Bronchial epithelial cell (primary cell): ENCODE measurements at places on chromosomes 7 and 10.

GRCh38 chr10:124122211-124122610, 28.8 kb upstream of the CHST15 start:
- no peak for DNase-seq

- DNase-seq: peak; percentile 39
Observed at GRCh38 chr7:73565675-73566340, 8.3 kb upstream of the BCL7B start.

DNA sequence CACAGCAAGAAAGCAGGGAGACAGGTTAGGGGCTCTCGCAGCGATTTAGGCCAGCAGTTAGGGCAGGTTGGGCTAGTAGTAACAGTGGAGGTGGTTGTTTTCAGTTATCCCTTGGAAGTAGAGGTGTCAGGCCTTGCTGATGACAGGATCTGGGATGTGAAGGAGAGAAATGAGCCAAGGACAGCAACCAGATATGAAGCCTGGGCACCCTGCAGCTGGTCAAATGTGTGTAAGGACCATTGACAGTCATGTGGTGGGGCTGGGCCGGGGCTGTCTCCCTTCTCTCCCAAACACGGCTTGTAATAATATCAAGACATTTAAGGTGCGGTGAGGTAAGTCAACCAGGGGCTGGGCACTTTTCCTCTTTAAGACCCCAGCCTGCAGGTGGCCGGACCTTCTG, 112.5 kb upstream of the IGFBP3 start:
- DNase-seq: no peak

DNA sequence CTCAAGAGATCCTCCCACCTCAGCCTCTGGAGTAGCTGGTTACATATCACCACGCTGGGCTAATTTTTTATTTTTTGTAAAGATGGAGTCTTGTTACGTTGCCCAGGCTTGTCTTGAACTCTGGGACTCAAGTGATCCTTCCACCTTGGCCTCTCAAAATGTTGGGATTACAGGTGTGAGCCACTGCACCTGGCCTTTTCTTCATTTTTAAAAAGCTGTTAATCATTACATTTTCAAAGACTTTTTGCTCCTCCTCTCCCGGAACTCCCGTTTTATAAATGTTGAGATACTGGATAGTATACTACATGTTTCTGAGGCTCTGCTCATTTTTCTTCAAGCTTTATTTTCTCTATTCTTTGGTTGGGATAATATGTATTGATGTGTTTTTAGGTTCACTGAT, 16.4 kb downstream of the AOAH start:
- DNase-seq: peak; percentile 24

DNA sequence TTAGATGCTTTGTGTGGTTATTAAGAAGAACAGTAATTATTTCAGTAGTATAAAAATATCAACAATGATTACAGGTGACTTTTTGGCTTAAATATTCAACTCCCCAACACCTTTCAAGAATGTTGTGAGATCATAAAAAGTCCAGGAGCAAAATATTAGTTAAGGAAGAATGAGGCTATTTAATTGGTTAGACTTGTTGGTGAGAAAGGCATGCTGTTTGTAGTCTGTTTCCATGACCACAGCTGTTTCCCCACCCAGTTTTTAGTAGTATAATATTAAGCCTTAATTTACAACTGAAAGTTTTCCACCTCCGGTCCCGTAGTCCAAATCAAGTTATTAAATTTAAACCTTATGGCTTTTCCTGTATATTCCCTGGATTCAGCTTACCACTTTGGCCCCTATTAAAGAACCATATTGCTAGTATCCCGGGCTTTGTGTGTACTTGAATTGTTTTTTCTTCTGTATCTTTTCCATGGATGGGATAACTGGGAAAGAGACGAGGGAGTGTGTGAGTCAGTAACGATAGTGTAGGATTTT, 133.3 kb downstream of the CELF2 start:
- DNase-seq: no peak

- no peak for DNase-seq
Observed at GRCh38 chr7:8169171-8169570, 92.8 kb downstream of the ICA1 start.

- DNase-seq: peak; percentile 27
Observed at GRCh38 chr10:43399320-43400310, 9.4 kb downstream of the HNRNPF start.

DNA sequence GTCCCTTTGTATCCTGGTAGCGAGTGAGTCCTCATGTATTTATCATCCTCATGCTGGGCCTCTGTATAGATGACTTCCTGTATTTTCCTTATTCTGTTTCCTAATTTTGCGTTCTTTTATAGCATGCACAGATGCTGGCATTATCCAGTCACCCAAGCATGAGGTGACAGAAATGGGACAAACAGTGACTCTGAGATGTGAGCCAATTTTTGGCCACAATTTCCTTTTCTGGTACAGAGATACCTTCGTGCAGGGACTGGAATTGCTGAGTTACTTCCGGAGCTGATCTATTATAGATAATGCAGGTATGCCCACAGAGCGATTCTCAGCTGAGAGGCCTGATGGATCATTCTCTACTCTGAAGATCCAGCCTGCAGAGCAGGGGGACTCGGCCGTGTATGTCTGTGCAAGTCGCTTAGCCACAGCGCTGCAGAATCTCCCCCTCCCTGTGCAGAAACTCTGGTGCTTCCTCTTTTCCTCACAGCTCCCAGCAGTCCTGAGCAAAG, 183.1 kb upstream of the PRSS58 start:
- no peak for DNase-seq

DNA sequence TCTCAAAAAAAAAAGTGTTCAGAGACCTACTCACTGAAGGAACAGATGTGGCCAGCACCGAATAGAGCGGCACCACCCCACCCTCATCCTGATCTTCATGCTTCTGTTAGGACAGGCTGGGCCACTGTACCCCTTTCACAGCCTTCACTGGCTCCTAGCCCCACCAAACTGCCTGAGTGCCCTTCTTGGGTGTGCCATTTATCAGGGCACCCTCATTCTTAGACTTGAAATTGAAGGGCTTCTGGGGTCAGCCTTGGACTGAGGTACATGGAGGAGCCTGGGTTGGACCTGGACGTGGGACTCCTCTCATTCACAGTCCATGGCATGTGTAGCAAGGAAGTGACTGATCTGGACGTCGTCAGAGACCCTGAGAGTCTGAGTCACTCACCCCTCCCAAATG, 190.3 kb downstream of the COBL start:
- DNase-seq: no peak

- peak; percentile 91 for DNase-seq
Observed at GRCh38 chr10:72097448-72098300, 9.3 kb upstream of the SPOCK2 start.

DNA sequence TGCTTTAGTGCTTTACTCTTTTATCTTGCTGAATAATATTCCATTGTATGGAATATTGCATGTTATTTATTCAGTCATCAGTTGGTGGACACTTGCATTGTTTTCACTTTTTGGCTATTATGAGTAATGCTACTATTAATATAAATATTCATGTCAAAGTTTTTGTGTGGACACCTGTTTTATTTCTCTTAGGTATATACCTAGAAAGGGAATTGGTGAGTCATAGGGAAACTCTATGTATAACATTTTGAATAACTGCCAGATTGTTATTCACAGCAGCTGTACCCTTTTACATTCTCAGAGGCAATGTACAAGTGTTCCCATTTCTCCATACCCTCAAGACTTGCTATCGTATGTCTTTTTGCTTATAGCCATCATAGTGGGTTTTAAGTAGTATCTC, 268.7 kb downstream of the SEMA3A start:
- peak; percentile 78 for DNase-seq

- peak; percentile 98 for DNase-seq
Observed at GRCh38 chr10:5484205-5484604, 15.2 kb downstream of the CALML5 start.

GRCh38 chr7:38280707-38281106, 7.3 kb upstream of the TARP start:
- no peak for DNase-seq

GRCh38 chr10:44575601-44576380, 190.9 kb upstream of the CXCL12 start:
- no peak for DNase-seq

GRCh38 chr7:105820363-105821066, 55.9 kb downstream of the ATXN7L1 start:
- no peak for DNase-seq

- DNase-seq: peak; percentile 28
Observed at GRCh38 chr7:96224685-96225084, 97.2 kb downstream of the SLC25A13 start.

- peak; percentile 59 for DNase-seq
Observed at GRCh38 chr10:102767428-102768160, 23.8 kb downstream of the WBP1L start.

DNA sequence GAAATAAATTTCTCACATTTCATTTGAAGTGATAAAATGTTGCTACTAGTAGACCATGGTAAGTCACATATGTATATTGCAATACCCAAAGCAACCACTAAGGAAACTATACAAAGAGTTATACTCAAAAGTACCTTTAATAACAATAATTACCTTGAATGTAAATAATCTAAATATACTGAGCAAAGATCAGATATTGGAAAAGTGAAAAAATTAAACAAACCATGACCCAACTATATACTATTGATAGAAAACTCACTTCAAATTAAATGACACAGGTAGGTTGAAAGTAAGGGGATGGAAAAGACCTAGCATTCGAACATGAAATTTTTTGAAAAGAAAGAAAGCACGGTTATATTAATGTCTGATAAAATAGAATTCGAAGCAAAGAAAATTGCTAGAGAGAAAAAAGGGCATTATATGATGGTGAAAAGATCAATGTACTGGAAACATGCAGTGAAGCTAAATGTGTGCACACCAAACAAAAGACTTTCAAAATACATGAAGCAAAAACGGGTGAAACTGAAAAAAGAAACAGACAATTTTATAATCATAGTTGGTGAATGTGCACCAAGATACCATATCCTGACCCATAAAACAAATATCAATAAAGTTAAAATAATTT, 29.1 kb downstream of the TFPI2 start:
- DNase-seq: no peak

GRCh38 chr10:17423632-17424186, 30.7 kb downstream of the ST8SIA6 start:
- DNase-seq: no peak

GRCh38 chr10:84991301-84991700, 662.9 kb downstream of the CCSER2 start:
- no peak for DNase-seq

DNA sequence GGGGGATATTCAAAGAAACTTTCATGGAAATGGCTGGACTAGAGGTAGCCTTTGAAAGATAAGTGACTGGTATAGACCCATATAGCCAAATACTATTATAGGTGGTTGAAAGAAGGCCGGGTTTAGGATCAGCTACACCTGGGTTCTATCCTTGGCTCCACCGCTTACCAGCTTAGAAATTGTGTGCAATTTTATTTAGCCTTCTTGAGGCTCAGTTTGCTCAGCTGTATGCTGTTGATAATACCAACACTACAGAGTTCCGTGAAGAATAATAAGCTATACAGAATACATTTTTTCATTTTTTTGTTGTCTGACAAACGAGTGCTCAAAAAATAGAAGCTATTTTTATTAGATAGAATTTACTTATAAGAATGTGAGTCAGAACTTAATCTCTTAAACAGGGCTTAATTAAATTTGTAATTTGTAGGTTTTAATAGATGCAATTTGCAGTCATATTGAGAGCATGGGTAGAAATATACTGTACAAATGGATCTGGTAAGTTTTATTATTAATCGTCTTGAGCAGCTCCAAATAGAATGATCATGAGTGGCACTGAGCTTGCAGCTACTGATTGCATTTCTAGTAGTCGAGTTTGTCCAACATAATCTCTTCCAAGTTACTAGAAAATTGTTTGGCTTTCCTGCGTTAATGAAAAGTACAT, 164.3 kb upstream of the PHYHIPL start:
- no peak for DNase-seq

GRCh38 chr10:3433988-3434387, 261.4 kb upstream of the PITRM1 start:
- DNase-seq: no peak

DNA sequence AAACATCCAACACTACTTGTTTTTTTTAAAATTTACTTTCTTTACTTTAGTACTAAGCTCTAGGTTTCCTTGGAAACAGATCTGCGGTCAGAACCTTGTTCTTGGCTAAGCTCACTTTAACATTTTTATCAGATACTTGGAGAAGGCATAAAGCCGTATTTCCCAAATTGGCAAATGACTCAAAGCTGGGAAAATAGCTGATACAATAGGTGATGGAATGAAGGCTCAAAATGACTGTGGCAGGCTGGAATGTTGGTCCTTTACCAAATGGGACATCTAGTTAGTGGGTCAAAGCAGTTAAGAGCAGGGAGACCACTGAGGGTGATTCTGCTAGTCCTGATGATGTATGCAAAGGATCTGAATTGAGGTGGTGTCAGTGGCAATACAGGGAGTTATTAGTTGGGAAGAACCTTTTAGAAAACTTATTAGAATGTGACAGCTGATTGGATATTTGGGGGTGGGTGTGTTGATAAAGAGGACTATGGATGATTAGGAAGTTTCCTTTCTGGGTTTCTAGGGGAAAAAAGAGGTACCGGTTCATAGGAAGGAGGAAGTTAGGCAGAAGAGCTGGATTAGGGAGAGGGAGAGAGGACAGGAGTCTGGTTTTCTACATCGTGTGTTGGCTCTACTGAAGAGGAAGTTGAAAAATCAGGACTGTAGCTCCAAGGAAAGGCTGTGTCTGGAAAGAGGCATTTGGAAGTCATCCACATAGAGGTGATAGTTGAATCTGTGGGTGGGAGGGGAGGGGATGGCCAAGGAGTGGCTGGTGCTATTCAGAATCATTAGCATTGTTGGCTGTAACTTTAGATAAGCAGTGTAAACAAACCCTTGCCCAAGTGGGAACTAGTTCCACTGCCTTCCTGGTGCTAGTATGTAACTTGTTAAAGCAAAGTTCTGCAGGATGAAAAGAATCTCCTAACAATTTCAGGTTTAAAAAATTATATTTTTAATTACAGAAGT, 13.1 kb downstream of the PLCE1 start:
- peak; percentile 80 for DNase-seq

GRCh38 chr7:3201306-3201705, 99.7 kb upstream of the SDK1 start:
- peak; percentile 73 for DNase-seq

- no peak for DNase-seq
Observed at GRCh38 chr7:102111061-102112041, 175.3 kb upstream of the SH2B2 start.

DNA sequence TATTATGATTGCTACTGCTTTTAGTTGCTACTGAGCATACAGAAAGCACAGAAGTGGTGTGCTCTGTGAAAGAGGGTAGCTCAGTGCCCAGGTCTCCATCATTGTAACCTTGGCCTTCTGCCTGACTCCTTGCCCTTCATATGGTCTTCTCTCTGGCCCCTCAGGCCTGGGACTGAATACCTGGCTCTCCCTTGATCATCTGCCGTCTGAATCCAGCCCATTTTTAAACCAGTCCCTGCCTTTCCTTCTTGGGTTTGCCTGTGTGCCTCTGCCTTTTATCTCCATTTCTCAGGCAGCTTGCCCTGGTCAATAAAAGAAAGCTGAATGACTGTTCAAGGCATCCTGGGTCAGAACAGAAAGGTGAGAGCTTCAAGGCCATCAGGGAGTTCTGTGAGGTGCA, 109.1 kb upstream of the ZNF438 start:
- no peak for DNase-seq
